Stimulated activated CD4-positive, alpha-beta T cell treated with anti-CD3 and anti-CD28 coated beads, Interleukin-2, amount 100 ng/mL, for 24 hours (primary cell): ENCODE measurements at places on chromosomes 7 and 10.

DNA sequence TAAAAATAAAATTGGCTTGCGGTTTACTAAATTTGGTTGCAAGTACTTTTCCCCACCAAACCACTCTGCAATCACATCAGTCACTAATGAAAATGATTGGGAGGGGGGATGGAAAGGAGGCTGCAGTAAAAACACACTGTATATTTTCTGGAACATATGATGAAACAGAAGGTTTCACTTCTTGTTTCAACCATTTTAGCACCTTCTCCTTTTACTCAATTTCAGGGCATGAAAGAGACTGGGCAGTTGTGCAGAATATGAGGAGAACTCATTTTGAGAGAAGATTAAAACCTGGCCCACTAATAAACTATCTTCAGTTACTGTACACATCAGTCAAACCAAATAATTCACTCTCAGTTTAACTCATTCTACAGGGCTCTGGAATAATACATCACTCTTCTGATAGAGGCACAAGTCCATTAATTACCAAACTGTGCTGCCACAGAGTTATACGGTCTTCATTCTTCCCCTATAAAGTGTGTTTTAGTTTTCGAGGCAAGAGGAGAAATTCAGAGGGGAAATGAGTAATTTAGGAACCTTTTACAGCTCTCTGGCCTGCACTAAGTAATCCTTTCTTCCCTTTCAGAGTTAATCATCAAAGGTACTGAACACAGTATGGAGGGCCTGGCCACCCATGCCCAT, 25.5 kb downstream of the JAZF1 start:
- DNase-seq, result no peak

GRCh38 chr7:37145682-37146081, 303.0 kb downstream of the ELMO1 start:
- no peak for DNase-seq

GRCh38 chr10:111186358-111186757, 109.5 kb downstream of the ADRA2A start:
- DNase-seq, result no peak

DNA sequence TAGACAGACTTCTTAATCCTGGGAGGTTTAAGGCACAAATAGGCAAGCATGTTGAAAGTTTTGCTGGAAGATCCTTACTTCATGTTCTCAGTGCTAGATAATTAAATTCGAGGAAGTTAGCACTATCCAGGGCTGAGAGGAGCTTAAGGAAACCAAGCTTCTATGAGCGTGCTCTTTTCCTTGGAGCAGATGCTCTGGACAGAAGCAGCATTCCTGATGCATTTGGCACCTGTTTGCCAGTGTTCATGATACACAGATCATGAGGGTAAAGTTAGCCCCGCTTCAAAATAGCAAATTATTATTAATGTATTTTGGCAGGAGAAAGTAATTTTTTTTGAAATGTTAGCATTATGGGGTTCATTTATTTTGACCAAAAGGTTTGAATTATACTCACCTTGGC, 9.4 kb downstream of the HDAC9 start:
- DNase-seq, result no peak
